MM.1S (cell line): ENCODE measurements at places on chromosomes 11 and 22.

- DNase-seq, result peak; percentile 35
Observed at GRCh38 chr11:10540546-10540914, 457 bp downstream of the RNF141 start.

DNA sequence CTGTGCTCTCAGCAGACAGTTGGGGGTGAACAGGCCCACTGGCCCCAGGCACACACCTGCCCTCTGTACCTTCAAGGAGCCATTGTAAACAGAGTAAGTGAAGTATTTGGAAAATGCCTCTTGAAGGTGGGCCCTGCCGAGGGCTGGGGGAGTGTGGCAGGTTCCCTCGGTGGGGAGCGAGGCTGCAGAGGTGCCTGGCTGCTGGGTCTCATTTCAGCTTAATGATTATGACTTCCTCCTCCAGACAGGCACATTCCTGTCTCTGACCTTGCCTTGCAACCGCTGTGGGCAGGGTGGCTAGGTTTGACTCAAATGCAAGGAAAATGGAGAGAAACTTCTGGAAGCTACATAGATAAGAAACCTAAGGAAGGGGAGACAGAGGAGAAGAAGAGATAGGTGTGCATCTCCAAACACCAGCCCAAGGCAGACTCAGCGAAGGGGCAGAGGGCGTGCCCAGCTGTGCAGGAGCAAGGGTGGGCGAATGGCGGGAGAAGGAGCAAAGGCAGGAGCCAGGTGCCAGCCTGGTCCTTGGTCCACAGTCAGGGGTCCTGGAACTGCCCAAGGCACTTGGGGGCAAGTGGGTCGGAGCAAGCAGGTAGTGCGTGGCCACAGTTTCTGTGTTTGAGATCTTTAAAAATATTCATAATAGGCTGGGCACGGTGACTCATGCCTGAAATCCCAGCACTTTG is 14.0 kb downstream of the GRAMD4 start:
- no peak for DNase-seq

GRCh38 chr22:32473388-32473952 is 1.1 kb upstream of the FBXO7 start:
- DNase-seq, result peak; percentile 73

- no peak for DNase-seq
Observed at GRCh38 chr22:32325811-32326237, 31.8 kb upstream of the RFPL3 start.

DNA sequence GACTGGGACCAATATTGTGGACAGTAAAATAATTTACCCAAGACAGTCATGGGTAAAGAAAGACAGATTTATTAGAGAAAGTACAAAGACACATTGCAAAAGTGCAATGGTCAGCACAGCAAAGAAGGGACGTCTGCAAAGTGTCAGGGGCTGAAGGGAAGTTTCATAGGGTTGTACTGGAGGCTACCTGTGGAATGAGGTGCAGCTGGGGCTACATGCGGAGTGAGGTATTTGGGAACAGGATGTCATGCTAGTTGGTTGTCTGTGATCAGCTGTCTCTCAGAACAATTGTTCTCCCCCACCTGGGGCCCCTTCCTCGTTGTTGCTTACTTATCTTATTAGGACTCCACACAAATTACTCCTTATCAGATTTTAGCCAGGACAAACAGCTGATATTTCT is 11.4 kb upstream of the APOL3 start:
- DNase-seq, result no peak

DNA sequence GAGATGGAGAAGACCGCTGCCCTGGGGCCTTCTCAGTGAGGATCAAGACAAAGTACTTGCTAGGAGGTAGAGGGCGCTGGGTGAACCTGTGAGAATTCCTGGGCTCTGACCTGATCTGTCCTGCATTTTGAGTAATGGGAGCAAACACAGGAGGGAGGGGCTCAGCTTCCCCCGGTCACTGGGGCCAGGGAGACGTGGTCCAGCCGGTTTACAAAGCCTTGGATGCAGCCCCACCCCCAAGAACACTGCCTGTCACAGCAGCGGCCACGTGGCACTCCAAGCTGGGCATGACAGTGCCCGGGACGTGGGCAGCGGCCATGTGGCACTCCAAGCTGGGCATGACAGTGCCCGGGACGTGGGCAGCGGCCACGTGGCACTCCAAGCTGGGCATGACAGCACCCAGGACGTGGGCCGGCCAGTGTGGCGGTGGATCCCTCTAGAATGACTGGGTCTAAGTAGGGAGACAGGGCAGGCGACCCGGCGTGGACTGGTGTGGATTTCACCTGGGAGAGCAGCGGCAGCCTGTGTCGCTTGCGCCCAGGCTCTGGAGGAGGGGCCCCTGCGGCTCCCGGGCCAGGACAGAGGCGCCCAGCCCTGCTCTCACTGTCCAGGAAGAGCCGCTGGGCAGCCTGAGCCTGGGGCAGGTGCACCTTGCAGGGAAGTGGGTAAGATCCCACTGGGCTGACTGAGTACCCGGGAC is 2.5 kb upstream of the TTLL8 start:
- no peak for DNase-seq

DNA sequence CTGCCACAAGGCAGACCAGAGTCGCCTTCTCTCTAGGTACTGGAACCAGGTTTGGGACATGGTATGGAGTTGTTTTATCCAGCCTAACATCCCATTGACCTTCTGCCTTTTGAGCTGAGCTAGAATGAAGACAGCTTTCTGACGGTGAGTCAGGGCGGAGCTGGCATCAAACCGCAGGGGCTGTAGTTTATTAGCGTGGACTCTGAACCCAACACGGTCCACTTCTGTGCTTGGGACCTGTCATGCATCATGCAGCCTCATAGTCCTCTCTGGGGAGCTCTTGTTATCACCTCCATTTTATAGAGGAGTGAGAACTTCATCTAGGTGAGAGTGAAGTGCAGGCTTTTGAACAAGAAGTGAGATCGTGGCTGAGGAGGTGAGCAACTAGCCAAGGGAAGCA is 8.3 kb downstream of the GAL3ST1 start:
- DNase-seq, result no peak

- no peak for DNase-seq
Observed at GRCh38 chr11:41714101-41714500, 254.6 kb upstream of the LRRC4C start.

GRCh38 chr11:13286279-13286821 is 8.8 kb downstream of the BMAL1 start:
- DNase-seq, result no peak

DNA sequence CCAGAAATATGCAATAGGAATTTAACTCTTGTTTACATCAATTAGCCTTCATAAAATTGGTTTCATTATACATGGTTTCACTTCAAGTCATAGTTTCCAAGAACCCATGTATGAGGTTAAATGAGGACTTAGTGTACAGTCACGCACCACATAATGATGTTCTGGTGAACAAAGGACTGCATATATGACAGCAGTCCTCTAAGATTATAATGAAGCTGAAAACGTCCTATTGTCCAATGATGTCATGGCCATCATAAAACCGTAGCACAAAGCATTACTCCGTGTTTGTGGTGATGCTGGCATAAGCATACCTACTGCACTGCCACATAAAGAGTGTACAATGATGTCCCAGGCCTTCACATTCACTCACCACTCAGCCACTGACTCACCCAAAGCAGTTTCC is 31.1 kb downstream of the SMCO4 start:
- no peak for DNase-seq

DNA sequence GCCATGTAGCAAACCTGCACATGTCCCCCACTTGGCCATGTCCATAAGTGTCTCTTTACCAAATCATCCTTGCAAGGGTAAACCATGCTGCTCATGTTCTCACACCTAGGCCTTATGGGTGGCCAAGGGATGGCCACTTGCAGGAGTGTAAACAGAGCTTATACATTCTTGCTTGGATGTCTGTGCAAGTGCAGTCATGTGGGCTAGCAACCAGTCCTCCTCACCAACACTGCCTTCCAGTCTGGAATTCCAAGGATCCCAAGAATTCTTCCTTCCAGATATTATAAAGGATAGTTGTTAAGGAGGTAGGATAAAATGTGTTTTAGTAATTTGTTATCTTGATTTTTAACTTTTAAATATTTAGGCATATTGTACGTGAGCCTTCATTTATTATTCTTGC is 47.8 kb upstream of the OR5P2 start:
- no peak for DNase-seq

DNA sequence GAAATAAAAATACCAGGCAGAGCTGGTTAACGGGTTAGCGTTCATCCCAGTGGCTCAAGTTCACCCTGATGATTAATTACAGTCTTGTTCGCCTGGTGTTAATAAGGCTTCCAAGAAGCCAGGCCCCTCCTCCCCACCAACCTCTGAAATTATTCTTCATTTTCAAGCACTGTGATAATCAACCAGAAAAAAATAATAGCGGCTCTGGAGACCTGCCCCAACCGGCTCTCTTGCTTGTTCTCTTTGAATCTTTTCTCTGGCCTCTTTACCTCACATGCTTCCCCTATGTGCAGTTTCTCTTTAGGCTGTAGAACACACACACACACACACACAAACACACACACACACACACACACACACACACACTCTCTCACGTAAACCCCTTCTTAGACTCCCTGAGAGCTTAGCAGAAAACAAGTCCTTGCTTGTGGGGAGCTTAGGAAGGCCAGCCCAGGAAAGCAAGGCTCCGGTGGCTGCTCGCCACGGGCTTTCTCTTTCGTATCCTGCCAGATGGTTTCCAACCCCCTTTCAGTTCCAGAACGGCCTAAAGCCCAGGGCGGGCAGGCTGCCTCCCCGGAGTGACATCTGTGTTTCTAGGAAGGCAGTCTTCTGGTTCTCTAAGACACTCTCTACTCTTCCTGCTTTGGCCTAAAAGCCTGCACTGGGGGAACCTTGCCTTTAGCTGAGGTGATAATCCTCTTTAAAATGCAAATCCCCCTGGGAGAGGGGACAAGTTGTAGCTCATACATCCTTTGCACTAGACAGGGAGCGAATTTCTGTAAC is 106.4 kb upstream of the SESN3 start:
- DNase-seq, result peak; percentile 91
